ENCODE measurements at places on chromosomes 6 and 20. TPM values are rescaled to one million over a fixed set of nuclear protein-coding genes. Genes with fewer than 3 reads are reported as not detected.

Gene DEF6
- 4.7 TPM for polyA plus RNA-seq

Gene SUMO4
- not detected for polyA plus RNA-seq

Gene PACRG
- polyA plus RNA-seq: not detected

Gene PLN
- polyA plus RNA-seq: 14.3 TPM

Gene PPP1R14C
- 10.7 TPM for polyA plus RNA-seq

Gene DEFB124
- polyA plus RNA-seq: 0.18 TPM

All from small intestine (tissue), 16 donors.